Brain microvascular endothelial cell (primary cell): ENCODE measurements at places on chromosomes 5 and 9.
A peak's percentile ranks its signal among the peaks of the same experiment; 100 is the strongest.

GRCh38 chr5:177306674-177307543 is 3.3 kb downstream of the PRELID1 start:
- peak; percentile 33 for DNase-seq

DNA sequence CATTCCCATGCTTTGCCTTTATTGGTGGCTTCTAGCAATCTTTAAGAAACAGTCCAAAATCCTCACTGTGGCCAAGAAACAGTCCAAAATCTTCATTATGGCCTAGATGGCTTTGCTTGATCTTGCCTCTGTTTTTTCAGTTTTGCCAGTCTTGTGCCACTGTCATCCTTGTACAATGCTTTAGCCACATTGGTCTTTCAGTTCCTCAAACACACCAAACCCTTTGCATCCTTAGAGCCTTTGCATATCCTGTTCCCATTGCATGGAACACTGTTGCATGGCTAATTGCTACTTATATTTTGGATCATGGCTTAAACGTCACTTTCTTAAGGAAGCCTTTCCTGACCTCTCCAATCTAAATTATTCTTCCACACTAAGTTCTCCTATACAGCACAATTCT is 22.1 kb downstream of the MRRF start:
- DNase-seq, result no peak

DNA sequence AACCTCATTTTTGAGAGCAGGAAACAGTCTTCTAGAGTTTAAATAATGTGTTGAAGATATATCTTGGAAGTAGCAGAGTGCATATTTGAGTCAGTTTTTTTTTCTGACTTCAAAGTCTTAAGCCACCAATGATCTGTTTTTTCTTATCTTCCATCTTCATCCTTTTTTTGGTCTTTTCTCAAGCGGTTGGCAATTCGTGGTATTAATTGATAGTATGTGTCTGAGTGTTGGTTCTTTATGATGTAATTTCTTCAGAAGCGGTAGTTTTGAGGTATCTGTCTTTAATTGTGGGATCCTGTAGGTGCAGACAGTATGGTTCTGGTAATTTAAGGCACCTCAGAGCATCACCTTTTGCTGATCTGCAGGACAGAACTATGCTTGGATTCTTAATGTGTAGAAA is 3.9 kb downstream of the CSNK1G3 start:
- DNase-seq, result no peak

- DNase-seq, result no peak
These were observed 158.7 kb upstream of the HMHB1 start for GRCh38 chr5:143653256-143653655.

DNA sequence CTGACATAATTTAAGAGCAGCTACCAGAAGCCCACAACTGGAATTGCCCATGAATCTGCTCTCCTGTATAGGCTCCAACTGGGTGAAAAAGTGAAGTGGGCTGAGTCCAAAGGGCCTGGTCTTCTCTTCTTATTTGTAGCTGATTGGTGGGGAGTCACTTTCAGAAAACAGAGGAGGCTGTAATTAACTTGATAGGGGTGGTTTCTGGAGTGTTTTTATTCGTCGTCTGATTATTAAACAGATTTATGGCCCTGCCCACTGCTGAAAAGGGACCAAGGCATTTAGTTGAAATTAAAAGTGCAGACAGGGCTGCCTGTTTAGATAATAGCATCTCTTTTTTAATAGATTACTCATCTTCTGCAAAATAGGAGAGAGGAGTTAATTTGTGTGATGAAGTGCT is 81.0 kb upstream of the SAP30L start:
- no peak for DNase-seq

DNA sequence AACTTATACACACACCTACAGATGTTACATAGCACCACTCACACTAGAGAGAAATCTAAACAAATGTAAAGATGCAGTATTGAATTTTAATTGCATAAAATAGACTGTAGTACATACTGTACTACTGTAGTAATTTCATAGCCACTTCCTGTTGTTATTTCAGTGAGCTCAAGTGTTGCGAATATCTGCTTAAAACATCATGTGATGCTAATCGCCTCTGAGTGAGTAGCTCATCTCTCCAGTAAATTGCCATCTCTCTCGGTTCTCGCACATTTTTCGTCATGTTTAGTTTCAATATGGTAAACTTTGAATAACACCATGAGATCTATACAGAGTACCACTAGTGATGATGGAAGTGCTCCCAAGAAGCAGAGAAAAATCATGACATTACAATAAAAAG is 22.0 kb upstream of the ARHGEF28 start:
- DNase-seq, result peak; percentile 44

- DNase-seq, result no peak
These were observed 300.0 kb downstream of the PDE4D start for GRCh38 chr5:59593439-59594007.

- no peak for DNase-seq
These were observed 48.2 kb downstream of the TGFBI start for GRCh38 chr5:136076881-136077445.

DNA sequence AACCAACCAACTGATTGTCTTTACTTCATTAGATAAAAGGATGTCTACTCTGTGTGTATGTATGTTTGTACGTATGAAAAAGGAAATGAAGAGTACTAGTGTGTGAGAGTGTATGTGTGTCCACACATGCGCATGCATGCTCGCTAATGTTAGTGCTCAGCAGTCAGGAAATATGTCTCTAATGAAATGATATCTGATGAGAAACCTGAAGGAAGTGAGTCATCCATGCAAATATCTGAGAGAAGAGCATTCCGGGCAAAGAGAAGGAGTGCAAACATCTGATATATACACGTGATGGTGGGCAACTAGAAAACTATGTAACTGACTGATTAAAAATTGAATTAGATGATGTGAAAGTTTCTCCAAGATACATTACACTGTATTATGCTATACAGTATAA is 29.6 kb upstream of the UGCG start:
- peak; percentile 81 for DNase-seq

GRCh38 chr5:31193591-31194467 is at the start of gene CDH6:
Gene CDH6, plus strand, starts transcription at chr5:31193686. Its CDS starts 73,788 bp downstream, at chr5:31267474.
- DNase-seq, result peak; percentile 71

GRCh38 chr9:35407846-35408245 is 82.1 kb upstream of the RUSC2 start:
- DNase-seq, result no peak

- peak; percentile 47 for DNase-seq
These were observed 77.7 kb downstream of the DNAH5 start for GRCh38 chr5:13866792-13867191.

GRCh38 chr5:107948377-107948776 is 277.6 kb upstream of the EFNA5 start:
- no peak for DNase-seq

DNA sequence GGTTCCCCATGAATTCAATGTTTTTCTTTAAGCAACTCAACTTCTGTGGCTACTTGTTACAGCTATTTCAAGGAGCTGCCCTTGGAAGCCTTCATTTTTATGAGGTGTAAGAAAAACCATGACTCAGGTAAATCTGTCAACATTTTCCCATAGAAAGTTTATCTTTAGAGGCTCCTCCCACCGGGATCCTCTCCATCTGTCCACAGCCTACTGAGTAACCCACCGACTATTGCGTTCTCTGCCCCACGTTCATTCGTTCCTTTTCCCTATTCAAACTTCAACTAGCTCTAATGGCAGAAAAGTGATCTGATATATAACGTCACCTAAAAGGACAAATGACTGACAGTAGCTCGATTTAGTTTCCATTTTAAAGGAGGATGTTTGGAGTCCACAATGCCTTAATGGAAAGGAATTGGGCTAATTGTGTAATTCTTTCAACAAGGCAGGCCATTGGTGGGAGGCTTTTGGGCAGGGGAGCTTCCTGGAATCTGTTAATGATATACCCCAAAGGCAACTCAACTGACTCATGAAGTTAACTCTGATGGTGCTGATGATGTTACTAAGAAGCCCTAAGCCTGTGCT is 29.3 kb upstream of the NR3C1 start:
- no peak for DNase-seq

- DNase-seq, result no peak
These were observed 7.3 kb downstream of the CSF1R start for GRCh38 chr5:150078802-150079689.

DNA sequence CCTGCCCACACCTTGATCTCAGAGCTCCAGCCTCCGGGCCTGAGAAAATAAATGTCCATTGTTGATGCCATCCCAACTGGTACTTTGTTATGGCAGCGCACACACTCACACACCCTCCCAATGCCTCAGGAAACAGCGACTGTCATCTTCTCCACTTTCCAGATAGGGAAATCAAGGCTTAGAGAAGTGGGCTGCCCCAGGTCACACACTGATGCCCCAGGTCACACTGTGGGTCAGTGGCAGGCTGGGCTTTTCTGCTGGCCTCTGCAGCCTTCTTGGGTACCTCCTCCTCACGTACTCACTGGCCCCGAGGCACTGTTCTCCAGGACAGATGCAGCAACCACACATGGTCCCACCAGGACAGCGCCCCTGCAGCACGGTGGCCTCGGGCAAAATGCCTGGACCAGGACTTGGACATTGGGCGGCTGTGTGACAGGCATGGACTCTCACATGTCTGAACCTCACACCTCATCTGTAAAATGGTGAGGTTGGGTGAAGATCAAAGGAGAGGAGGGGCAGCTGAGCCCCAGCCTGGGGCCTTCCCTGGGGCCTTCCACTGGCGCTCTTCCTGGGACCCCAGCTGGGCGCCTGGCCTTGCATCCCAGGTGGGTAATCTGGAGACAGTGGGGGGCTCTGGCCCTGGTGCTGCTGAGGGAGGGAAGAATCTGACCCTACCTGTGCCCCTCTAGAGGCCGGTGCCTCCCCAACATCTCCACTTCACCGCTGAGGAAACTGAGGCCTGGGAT is 156.0 kb downstream of the COL23A1 start:
- DNase-seq, result no peak

- no peak for DNase-seq
These were observed 31.5 kb downstream of the GALNT12 start for GRCh38 chr9:98838868-98839565.

- DNase-seq, result no peak
These were observed 50.0 kb upstream of the ICE1 start for GRCh38 chr5:5372511-5372910.

DNA sequence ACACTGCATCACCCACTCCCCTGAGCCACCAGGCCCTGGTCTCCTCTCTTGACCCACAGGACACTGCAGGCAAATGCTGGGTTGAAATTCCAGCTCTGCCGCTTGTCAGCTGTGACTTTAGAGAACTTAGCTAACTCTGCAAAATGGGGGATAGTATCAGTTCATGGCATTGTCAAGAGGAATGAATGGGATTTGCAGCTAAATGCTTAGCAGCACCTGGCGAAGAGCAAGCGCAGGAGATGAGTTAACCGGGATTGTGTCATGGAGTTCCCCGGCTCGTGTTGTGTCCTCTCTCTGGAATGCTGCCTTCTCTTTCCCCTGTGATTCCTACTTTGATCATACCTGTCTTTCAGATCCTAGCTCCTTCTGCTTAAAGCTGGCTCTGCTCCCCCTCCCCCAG is 67.1 kb downstream of the DAB2IP start:
- DNase-seq, result no peak

DNA sequence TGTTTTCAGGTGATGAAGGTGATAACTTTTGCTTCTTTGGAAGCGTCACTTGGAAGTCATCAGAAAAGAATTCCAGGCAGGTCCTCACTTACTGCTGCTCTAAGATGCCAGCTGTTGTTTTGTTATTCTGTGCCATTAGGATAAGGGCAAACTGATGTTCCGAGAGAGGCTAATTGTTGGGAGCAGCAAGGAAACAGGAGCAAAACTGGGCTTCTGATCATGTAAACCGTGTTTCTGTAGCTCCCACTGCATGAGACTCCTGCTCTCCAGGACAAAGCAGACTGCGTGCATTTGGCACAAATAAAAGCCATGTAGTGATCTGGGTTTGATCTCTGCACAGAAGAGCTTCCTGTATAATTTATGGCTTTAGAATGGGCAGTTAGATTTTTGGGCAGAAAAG is 248.2 kb downstream of the MAN2A1 start:
- DNase-seq, result no peak

- no peak for DNase-seq
These were observed 9.3 kb upstream of the SETX start for GRCh38 chr9:132364068-132364467.

GRCh38 chr5:133244242-133244641 is 192.4 kb downstream of the HSPA4 start:
- DNase-seq, result no peak

- no peak for DNase-seq
These were observed 1.3 kb downstream of the SLC6A3 start for GRCh38 chr5:1443991-1444360.

DNA sequence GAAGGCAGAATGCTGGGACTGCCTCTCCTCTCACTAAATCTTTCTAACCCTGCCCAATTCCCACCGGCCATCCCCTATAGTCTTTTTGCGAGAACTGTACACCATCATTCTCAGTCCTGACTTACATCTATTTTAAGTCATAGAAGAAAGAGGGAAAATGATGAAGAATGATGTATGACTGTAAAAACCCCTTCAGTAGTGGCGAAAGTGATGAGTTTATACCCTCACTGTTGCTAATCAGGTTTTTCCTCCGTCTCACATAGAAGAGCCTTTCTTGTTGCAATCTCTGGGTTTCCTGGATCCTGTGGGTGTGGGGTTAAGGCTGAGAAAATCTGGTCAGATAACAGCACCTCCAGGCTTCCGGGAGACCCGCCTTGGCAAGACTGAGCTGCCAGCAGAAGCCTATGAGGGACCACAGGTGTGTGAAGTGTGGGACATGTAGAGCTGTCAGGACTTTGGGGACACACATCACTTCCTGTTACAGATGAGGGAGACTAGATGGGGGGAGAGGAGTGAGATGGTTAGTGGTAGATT is 147.1 kb upstream of the SLC12A2 start:
- DNase-seq, result no peak

DNA sequence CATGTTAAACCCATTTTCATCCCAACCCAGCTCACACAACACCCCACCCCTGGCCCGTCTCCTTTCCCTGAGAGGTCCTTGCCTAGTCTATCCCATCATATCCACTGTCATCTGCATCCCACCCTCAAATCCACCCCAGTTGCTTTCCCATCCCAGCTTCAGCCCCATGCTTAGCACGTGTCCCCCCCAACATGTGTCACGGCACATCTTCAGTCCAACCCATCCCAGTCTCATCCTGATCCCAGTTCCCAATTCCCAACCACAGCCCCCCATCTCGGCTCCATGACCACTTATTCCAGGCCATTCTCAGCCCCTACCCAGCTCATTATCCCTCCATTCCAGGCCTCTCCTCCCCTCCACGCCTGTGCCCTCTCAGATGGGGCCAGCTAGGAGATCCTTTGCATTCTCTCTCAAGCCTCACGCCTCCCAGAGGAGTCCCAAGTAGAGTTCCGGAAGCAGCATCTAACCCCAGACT is 605 bp upstream of the DBN1 start:
- peak; percentile 14 for DNase-seq

GRCh38 chr9:97628668-97629067 is 4.5 kb downstream of the TSTD2 start:
- no peak for DNase-seq

- DNase-seq, result no peak
These were observed 75.0 kb upstream of the FCN1 start for GRCh38 chr9:134992755-134993124.

GRCh38 chr5:95621839-95622629 is 2.1 kb downstream of the GPR150 start:
- DNase-seq, result no peak

DNA sequence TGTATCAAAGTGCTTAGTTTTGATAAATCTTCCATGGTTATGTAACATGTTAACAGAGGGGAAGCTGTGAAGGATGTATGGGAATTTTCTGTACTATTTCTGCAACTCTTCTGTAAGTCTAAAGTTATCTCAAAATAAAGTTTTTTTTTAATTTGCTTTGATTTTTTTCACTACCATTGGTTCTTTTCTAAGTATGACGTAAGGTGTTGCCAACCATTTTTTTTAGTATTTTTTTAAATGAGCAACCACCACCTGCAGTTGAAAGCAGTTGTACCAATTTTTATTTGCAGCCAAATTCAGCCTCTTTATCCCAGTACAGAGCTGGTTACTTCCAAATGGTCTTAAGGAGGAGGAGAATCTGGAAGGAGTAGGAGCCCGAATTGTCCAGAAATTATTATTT is 192.2 kb downstream of the CHSY3 start:
- DNase-seq, result no peak
